Foreskin keratinocyte (primary cell): ENCODE measurements at places on chromosomes 16 and 17. TPM values are rescaled to one million over a fixed set of nuclear protein-coding genes. Genes with fewer than 3 reads are reported as not detected.

DNA sequence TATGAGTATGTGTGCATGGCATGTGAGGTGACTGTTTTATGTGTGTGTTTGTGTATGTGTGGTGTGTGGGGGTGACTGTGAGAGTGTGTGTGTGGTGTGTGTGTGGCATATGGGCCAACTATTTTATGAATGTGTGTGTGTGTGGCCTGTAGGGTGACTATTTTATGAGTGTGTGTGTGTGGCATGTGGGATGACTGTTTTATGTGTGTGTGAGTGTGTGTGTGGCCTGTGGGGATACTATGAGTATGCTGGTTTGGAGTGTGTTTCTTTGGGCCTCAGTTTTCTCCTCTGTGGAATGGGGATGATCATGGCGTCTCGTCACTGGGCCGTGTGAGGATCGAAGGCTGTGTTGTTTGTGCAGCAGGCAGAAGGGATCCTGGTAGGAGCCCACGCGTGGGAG is 152.1 kb upstream of the PLCG2 start:
- DNase-seq, result peak; percentile 48

DNA sequence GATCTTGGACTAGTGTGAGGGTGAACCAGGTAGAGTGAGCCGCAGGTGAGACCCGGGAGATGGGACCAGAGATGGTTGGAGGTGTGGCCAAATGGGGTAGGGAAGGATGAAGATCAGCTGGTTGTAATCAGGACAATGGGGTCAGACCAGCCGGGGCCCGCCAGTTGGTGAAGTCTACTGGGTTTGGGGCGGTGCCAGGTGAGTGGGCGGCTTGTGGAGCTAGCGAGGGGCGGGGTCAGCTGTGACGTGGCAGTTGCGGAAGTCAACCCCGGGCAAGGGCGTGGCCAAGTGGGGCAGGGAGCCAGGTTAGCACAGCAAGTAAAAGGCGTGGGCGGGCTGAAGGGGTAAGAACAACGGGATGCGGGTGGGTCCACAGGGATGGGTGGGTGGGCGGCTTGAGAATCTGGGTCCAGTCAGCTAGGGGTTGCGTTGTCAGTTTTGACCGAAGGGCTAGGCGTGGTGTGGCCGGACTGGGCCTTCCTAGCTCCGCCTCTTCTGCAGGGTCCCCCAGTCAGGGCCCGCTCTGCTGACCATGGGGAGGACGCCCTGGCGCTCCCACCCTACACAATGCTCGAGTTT is 25.5 kb upstream of the ALKBH5 start:
- DNase-seq, result peak; percentile 55

DNA sequence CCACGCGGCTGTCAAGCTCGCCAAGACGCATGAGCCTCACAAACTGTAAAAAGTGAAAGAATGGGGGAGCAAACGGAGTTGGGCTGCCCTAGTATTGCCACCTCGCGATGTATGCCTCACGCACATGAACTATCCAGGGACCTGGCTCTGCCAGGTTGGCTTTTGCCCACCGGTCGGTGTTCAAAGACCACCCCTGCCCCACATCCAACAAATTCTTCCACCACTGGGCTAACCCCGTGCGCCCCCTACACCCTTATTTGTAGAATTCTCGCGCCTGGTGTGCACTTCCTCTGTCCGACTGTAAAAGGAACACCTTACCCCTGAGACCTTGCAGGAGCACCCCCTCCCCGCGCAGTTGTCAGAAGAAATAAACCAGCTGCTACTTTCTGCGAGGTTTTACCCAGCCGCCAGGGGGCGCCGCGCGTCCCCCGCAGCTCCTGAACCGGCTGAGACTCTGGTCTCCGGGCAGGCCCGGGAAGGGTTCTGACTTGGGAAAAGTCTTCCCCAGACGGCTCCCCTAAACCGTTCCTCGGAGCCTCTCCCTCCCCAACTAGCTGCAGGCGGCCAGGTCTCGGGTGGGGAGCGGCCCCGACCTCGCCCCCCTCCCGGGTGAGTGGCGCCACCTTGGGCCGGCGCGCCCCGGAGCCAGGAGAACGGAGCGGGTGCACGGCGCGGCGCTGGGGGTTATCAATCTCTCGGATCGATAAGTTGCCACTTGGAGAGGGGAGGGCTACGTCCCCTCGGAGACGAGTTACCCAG is 1.7 kb upstream of the ZNF423 start:
- DNase-seq, result peak; percentile 30

DNA sequence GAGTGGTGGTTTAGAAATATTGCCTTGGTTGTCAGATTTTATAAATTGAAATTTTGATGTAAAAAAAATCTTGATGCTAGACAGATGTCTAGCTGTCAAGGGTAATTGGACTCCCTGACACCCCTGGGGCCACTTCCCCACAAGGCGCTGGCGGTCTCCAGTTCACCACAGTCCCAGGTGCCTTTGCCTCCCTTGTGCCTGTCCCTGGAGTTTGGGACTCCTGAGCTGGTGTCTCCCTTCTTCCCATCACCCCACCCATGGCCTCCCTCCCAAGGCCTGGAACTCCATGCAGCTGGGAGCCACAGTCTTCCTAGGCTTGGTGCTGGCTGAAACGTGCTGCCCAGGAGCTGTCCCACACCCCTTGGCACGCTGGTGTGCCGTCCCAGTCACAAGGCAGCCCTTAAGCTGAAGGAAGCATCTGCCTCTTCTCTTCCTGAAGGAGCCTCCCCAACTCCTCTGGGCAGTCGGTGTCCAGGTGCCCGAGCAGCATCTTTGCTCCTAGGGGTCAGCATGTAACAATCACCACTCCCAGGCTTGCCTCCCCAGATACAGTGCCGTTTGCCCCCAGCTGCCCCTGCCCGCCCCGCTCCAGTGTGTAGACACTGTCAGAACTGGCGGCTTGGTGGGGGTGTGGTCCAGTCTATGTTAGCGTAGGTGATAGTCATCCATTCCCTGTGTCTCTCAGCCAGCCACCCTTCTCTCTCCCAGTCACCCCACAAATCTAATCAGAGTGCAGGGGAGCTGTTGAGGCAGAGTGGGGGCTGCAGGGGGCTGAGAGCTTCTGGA is 26.2 kb downstream of the POLR3E start:
- DNase-seq, result no peak

DNA sequence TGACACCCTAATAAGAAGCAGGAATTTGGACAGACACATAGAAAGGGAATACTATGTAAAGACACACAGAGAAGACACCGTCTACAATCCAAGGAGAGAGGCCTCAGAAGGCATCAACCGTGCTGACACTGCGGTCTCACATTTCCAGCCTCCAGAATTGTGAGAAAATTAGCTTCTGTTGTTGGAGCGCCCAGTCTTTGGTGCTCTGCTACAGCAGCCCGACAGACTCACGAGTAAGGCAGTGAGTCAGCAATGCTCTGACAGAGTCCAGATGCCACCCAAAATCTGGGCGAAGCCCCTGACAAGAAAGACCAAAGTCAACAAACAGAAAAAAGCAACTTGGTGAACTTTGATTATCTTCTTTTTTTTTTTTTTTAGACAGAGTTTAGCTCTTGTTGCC is 32.5 kb upstream of the RAI1 start:
- no peak for DNase-seq

- DNase-seq, result no peak
Measured at GRCh38 chr17:77501101-77501566, 360.4 kb downstream of the SEC14L1 start.

GRCh38 chr16:24036614-24037013 is 200.8 kb downstream of the PRKCB start:
- peak; percentile 26 for DNase-seq

- peak; percentile 63 for DNase-seq
Measured at GRCh38 chr17:71936977-71937376, 183.8 kb upstream of the SOX9 start.

GRCh38 chr16:72530434-72530833 is 358.5 kb upstream of the PMFBP1 start:
- DNase-seq, result peak; percentile 47

GRCh38 chr16:67104061-67104460 is 5.7 kb upstream of the PHAF1 start:
- no peak for DNase-seq

DNA sequence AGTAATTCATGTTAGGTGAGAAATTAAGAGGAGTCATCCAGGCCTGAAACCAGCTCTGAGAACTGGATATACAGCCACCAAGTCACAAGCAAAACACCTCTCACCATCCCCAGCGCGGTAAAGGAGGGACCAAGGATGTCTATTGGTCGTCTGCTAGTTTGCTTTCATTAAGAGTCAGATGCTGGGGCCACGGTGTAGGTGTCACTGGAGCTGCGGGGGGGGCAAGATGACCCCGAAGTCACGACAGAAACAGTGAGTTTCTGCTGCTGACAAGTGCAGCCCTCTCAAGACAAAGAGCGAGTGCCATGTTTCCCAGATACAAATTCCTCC is 790 bp downstream of the NCBP3 start:
- no peak for DNase-seq

The HAGHL gene
- total RNA-seq, result 17.8 and 18.4 TPM in 2 replicates

- no peak for DNase-seq
Measured at GRCh38 chr16:54582631-54583250, 296.2 kb upstream of the IRX3 start.

DNA sequence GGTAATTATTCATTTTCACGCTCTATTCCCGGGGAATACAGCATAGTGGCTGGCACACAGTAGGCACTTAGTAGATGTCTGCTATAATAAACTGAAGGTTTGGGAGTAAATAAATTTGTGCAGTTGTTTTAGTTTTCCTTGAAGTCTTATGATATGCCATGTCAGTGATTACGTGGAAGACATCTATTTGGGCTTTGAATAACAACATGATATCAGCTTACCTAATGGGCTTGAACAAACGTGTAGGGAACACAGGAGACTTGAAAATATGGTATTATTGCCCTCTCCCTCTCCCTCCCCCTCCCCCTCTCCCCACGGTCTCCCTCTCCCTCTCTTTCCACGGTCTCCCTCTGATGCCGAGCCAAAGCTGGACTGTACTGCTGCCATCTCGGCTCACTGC is 36.3 kb upstream of the NETO2 start:
- DNase-seq, result no peak

The NECAB2 gene
- not detected in 2 replicates for total RNA-seq

The KRT24 gene
- 0.07 TPM in 1 of 2 replicates, not detected in the other for total RNA-seq

- no peak for DNase-seq
Measured at GRCh38 chr17:73623818-73624217, 20.4 kb downstream of the SDK2 start.

GRCh38 chr17:77235370-77235941 is 94.7 kb downstream of the SEC14L1 start:
- no peak for DNase-seq

The PAFAH1B1 gene
- total RNA-seq, result 116 and 136 TPM in 2 replicates
